ENCODE measurements at places on chromosomes 16 and 17.

- DNase-seq = no peak
These were observed 247.1 kb downstream of the HAPSTR1 start for GRCh38 chr16:9338510-9338909.

- DNase-seq = no peak
These were observed 7.7 kb upstream of the TMEM92 start for GRCh38 chr17:50266384-50267073.

- no peak for DNase-seq
These were observed 73.1 kb upstream of the FAM20A start for GRCh38 chr17:68674029-68674925.

DNA sequence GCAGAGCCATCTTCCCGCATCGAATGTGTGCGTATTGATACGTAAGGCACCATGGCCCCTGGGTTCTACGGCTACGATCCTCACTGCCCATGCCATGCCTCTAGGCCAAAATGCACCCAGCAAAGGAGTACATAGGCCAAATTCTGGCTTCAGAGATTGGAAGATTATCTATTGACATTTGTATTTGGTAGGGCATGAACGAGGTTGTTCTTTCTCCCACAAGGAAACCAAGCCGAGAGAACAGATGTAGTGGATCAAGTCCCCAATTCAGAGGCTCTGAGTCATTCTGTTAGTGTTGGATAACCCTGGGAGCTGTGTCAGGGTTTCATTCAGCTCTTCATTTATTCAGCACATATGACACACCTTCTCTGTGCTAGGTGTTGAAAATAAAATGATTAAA is 36.5 kb downstream of the HOXB1 start:
- DNase-seq = no peak

GRCh38 chr17:79046197-79046915 is 22.4 kb downstream of the C1QTNF1 start:
- DNase-seq = no peak

GRCh38 chr16:52293204-52293603 is 253.7 kb downstream of the TOX3 start:
- no peak for DNase-seq

GRCh38 chr16:3625911-3626732 is 14.7 kb upstream of the SLX4 start:
- DNase-seq = no peak

DNA sequence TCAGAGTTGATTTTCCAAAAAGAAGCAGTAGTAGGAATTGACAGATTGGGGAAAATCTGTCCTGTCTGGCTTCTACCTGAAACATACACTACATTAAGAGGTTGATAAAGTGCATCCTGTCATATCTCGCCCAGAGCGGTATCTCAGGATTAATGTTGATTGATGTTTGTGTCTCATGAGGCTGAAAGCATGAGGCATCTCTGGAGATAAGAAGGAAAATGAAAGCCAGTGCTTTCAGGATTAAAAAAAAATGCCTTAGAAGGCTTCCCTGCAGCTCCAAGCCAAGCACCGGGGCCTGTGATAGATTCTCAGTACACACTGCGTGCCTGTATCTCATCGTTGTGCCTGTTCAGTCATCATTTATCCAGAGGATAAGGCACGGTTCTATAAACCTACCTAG is 26.4 kb upstream of the CD300E start:
- DNase-seq = no peak

GRCh38 chr17:12765548-12765947 is 23.8 kb upstream of the ARHGAP44 start:
- DNase-seq = no peak

- DNase-seq = peak; percentile 70
These were observed 48.4 kb upstream of the KDM8 start for GRCh38 chr16:27154705-27155521.

DNA sequence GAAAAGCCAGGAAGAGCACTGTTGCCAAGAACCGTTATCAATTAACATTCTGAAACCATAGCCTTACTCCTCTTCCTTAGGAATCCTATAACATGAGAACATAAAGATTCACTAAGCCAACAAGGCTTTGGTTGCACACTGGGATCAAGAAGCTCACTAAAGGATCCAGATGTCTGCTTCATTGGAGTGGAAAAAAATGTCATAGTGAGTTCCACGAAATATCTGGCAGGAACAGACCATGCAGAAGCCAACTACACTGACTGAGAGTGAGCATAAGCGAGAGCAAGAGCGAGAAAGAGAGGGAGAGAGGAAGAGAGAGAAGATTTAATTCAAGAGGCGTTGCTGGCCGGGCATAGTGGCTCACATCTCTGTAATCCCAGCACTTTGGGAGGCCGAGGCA is 13.4 kb upstream of the MEIOC start:
- no peak for DNase-seq

GRCh38 chr17:29623283-29623647 is 553 bp upstream of the CORO6 start:
- DNase-seq = no peak

DNA sequence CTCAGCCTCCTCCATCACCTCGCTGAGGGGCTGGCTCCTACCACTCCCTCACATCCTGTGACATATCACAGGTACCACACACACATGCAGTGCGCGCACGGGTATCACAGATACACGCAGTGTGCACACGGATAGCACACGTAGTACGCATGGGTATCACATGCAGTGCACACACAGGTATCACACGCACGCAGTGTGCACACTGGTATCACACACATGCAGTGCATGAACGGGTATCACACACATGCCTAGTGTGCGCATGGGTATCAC is 30.1 kb downstream of the ACSF3 start:
- no peak for DNase-seq

DNA sequence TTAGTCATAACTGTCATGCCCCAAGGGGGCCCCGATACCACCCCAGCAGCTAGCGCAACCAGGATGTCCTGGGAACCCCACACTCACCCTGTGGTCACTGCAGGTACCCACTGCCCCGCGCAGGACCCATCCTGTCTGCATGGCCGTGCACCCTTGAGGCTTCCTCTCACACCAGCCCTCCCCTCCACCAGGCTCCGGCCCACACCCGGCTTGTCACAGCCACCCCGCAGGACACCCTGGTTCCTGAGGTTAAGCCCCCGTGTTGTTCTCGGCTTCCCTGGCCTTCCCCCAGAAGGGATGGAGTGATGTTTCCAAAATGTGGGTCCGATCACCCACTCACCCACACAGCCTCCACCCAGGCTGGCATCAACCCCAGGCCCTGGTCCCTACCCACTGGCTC is 7.5 kb downstream of the DNASE1L2 start:
- no peak for DNase-seq

- DNase-seq = no peak
These were observed 1.7 kb downstream of the KANSL1 start for GRCh38 chr17:46191322-46192188.

DNA sequence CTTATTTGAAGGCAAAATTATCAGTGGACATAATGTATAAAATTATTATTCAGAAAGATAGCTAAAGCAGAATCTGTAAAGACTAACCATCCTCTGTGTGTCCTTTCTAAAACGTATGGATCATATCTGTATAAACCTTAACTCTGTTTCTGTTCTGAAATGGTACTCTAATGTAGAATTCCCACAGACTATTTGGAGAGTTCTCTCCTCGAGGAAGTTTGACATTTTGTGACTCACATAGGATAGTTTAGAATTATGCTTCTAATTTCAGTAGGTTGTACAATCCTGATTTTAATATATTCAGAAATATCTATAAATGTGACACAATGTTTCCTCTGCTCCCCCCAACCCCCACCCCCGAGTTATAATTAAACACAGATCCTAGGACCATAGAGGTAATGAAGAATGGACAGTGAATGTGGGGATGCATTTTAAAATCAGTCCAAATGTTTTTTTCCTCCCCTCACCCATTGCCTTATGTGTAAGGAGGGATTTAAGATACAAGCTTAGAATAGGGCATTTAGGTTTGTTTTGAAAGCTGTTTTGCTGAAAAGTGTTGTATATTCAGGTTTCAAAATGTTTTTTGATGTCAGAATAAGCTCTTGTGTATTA is 66.8 kb downstream of the BCAS3 start:
- no peak for DNase-seq

GRCh38 chr17:66343531-66344078 is 41.2 kb downstream of the PRKCA start:
- DNase-seq = no peak

DNA sequence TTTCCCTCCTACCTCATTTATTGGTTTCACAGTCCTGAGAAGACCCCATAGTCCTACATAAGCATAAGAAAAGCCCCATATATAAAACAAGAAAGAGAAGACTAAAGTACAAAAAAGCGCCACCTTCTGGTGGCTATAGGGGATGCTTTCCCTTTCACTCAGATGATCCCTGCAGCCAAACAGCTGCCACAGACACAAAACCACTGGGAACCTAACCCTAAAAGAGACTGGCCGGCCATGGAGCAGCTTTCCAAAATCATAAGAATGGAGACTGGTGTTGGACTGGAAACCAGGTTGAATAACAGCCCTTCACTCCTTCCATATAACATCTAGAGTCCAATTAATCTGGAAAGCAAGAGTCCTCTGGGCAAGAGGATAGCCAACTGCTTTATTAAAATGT is 11.4 kb downstream of the DYNC1LI2 start:
- DNase-seq = no peak

- DNase-seq = no peak
These were observed 79.2 kb downstream of the ARHGAP23 start for GRCh38 chr17:38507436-38507835.

- no peak for DNase-seq
These were observed 372.5 kb upstream of the CDH8 start for GRCh38 chr16:62408760-62409159.

DNA sequence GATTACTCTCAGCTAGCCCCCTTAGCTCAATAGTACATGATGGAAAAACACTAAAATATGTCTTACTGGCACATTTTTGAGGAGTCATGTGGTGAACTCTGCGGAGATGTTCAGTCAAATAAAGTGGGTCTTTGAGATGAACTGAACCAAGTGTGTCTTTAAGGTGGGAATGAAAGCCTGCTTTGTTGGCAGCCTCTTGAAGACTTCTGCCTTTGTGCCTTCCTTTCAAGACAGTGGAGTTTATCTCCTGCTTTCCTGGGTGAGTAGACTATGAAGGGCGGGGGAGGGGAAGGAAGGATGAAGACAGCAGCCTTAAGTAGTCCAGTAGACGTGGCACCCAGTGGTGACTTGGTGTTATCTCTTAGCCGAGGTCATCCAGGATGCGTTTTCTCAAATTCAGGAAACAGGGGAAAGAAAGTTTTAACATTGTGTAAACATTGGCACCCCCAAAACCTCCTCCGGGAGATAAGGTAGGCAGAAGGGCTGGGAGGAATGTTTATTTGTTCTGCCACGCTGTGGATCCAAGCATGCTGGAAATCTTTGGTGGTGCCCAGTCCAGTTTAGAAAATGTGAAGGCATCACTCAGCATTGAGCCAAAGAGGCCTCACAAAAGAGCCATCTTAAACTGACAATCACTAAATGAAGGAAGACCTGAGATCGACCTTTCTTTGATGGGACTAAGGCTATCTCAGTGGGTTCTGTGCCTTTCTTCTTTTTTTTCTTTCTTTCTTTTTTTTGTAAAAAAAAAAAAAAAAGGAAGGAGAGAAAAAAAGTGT is 220.6 kb downstream of the FTO start:
- DNase-seq = no peak
